ENCODE measurements at places on chromosomes 12 and 14. TPM values are rescaled to one million over a fixed set of nuclear protein-coding genes. Genes with fewer than 3 reads are reported as not detected.

Gene IQSEC3
- 0.79 TPM for polyA plus RNA-seq

Gene IAPP
- polyA plus RNA-seq = 0.42 TPM

Gene CD163
- 80.4 TPM for polyA plus RNA-seq

Gene PAX9
- not detected for polyA plus RNA-seq

Gene SERPINA5
- 37.0 TPM for polyA plus RNA-seq

DNA sequence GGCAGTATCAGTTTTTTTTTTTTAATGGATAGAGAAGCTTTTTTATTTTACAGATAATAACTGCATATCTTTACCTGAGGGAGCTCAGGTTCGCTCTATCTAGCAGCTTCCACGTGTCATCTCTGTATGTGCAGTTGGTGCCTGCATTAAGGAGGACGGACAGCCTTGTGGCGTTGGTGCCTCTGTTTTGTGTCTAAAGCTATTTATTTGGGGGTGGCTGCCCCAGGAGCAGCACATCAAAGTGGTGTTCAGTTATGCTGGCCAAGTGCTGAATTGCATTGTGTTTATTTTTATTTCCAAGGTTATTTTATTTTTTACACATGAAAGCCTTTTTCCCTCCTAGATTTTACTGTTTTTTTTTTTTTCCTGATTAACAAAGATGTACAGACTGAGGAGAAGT lies 59.7 kb downstream of the RASSF3 start:
- no peak for DNase-seq

DNA sequence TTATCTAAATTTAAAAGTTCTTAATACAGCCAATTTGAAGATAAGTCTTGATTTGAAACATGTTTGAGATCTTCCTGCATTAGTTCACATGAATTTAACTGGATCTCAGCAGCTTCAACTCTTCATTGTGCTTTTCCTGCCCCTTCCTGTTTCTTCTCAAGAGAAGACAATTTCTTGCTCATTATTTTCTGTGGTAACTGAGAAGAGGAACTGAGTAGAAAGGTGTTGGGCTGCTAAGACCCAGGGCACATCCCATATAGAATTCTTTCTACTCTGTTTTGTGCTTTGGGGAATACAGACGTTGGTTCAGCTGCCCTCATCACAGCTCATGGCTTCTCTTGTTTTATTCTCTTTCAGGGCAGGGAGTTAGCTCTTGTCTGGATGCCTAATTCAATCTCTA lies 110.2 kb downstream of the SNAPC1 start:
- no peak for DNase-seq

DNA sequence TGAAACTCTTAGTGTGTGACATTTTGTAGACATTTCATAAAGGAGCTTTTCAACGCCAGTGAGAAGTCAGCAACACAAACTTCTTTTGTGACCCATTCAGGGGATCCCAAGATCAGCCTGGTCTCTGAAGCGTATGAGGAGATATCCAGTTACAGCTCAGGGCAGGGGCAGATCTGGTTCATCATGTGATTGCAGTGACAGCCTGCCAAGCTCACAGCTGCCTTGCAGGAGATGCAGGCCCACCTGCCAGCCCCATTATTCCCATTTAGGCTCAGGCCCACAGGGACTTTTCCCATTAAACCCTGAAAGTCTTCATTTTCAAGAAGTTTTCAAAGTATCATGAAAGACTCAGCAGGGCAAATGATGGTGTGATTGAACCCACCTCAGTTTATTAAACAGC lies 38.3 kb downstream of the SRGAP1 start:
- no peak for DNase-seq

- no peak for DNase-seq
Measured at GRCh38 chr12:79983986-79984620, 49.2 kb upstream of the PPP1R12A start.

DNA sequence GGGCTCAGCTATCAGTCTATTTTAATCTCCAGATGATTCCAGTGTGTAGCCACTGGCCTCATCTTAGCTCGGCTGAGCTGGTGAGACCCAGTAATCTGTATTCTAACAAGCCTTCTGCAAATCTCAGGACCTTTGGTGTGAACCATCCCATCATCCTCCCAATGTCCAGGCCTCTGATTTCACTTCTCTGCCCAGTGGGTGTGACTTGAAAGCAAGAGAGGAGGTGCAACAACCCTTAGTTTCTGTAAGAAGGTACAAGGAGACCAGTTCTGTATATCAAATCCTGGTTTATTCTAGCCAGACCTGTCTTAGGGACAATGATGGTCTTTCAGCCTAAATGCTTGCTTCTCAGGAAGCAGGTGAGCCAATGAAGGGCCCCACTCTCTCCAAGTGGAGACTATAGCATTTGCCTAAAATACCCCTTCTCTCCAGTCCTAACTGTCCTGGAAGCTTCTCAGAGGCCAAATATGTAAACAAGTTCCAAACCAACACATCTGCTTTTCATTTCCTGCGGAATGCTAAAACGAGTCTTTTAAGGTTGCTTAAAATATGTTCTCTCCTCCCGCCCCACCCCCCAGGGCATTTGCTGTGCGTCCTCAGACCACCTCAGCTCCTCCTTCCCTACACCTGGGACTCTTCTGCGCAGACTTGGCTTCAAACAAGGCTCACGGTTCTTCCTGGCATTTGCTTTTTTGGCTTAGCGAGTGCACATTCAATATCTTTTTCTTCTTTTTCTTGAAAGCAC lies 78.4 kb upstream of the FUT8 start:
- no peak for DNase-seq

- no peak for DNase-seq
Measured at GRCh38 chr12:58253663-58254062, 312.3 kb downstream of the ATP23 start.

All from liver (tissue), 10 donors.